ENCODE measurements at places on chromosomes 3 and 15.

DNA sequence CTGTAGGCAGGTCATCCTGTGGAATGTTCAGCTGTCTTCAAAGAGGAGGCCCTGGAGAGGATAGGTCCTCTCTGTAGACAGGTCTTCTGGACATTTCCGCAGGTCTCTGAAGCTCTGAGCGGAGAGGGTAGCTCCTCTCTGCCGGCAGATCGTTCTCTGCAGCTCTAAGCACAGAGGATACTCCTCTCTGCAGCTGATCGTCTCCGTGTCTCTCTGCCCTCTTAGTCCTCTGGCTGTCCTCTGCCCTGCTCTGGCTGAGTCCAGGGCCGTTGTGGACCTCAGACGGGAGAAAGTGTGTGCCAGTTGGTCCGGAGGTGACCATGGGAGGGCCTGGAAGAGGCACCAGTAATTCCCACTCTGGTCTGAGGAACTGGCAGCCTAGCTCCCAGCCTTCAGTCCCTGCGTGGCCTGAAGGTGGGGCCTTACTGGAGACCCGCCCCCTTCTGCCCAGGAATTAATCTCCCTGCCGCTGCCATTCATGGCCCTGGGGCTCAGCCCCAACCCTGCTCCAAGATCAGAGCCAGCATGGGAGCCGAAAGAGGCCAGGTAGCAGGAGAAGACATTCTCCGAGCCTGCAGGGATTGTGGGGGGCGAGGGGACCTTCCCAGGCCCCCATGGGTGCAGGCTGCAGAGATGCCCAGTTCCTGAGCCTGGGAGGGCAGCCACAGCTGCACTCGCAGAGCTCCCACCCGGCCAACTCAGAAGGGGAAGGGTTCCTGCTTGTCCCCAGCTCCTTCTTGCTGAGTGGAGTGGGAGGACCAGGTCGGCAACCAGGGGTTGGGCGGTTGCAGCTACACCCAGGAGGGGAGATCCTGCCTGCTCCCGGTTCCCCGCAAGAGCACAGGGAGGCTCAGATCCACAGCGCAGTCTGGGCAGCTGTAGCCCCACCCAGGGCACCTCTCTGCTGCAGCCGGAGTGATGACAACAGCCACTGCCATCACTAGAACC is 488.7 kb downstream of the RSL24D1 start:
- no peak for DNase-seq

- no peak for DNase-seq
These were observed 289.0 kb upstream of the AGTR1 start for GRCh38 chr3:148408667-148409066.

GRCh38 chr3:138348754-138349739 is 668 bp downstream of the MRAS start:
- DNase-seq = peak; percentile 38

- no peak for DNase-seq
These were observed 295.0 kb upstream of the MDFIC2 start for GRCh38 chr3:70607469-70607868.

DNA sequence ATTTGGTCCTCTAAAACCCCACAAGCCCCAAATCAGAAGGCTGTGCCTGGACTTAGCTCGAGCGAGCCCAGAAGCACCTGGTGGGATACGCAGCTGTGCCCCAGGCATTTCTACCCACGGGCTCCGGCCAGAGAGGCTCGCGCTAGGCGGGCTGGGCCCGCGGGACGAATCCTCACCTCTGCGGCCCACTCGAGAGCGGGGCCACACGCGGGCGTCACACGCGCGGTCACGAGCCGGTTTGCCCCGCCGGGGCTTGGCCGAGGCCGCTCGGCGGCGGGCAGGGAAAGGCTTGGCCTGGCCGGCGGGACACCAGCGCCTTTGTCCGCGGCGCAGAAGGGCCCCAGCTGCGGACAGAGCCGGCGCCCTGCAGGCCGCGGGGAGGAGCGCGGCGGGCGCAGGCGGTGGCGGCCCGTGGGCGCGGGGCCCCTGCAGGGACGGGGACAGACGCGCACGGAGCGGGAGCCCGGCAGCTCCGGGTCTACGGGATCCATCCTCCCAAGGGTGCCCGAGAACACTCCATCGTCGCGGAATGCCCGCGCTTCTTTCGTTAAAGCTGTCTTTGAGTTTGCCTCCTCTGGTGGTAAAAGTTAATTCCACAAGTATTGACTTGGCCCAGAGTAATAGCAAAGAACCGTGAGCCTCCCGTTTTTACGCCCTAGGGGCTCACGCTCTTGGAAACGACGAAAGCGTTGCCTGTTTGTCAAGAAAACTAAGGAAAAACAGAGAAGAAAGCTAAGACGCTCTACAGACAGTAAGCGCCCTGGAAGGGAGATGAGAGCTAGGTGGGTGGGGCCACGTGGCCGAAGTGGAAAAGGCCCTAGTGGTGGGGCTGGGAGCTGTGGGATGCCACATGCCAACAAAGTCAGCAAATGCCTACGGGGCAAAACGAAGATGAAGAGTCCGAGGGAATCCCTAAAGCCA is 26.4 kb downstream of the TYRO3 start:
- DNase-seq = peak; percentile 62

DNA sequence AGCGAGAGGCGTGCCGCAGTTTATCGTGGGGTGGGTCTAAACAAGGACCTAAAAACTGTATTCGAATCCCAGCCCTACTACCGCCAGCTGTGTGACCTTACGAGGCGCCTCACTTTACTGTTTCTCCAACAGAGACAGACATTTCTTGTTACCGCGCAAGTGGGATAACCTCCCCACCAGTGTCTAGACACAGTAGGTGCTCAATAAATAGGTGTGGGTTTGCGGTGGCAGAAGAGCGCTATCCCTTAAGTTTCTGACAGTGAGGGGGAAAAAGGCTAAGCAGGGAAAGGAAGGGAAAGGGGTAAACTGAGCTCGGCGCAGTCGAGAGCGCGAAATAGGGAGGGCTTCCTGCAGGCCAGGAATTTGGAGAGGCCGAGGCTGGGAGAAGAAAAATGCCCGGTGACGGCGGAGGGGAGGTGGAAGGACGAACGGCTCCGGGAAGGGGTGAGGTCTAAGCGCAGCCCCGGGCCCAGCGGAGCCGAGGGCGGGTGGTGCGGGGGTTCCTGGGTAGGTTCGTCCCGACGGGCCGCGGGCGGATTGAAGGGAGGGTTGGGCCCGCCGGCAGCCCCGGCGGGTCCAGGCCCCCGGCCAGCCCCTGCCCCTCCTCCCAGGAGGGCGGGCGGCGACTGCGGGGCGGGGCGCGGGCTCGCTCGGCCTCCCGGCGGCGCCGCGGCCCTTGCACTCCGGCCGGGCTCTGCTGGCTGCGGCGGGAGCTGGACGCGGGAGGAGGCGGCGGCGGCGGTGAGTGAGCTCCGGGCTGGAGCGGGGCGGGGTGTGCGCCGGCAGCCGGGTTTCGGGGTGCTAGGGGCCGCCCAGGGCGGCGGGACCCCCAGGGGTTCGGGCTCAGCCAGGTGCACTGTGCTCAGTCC is at the start of gene CGNL1:
TSS of gene CGNL1 (plus strand) at position 679 of the 869 bp plus-strand sequence. CDS start 61,495 bp downstream, outside the sequence.
- no peak for DNase-seq
